Activated CD8-positive, alpha-beta memory T cell treated with anti-CD3 and anti-CD28 coated beads, Interleukin-2, amount 50 U/mL, for 48 hours (primary cell): ENCODE measurements at places on chromosomes 6 and 20.

DNA sequence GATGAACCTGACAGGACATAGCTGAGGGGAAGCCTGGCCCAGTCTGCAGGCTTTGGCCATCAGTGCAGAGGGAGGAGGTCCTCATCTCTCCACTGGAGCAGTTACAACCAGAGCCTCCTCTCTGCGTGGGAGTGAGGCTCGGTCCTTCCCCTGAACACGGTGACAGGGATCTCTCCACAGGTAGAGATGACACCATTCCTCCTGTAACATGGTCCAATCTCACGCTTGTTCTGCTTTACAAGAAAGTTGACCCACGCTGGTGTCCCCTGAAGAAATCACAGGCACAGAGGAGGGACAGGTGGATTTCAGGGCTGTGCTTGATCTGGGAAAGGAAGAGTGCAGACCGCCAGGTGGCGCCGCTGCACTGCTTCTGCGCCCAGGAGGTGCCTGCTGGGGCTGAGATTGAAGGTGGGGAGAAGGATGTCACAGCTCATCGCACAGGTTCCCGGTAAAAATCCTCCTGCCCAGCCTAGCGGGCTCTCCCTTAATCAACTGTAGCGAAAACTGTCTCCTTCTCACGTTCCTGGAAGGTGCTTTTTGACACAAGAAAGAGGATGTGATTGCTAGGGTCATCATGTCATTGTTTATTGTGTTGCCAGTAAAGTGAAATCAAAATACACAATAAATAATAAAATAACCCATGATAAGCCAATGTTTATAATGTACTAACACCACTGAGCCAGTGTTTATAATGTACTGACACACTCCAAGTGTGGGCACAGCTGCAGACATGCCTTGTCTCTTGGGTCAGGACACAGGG, 20.4 kb downstream of the HLA-G start:
- peak; percentile 95 for DNase-seq

DNA sequence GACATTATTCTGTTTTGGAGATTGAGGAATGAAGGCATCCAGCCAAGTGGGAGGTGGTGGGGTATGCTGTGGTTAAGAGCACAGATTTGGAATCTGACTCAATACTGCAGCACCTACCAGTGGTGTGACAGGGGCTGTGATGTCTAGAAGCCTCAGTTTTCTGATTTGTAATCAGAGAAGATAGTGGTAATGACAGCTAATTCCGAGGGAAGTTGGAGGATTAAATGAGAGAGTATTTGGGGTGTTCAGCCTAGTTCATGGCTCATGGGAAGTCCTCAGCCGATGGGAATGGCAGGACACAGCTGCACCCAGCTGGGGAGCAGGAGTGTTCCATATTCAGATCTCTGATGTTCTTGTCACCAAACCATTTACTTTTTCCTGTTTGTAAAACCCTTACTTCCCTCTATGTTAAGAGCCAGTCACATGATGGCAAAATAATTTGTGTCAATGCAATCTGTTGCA, 9.3 kb downstream of the SLC9A8 start:
- no peak for DNase-seq

DNA sequence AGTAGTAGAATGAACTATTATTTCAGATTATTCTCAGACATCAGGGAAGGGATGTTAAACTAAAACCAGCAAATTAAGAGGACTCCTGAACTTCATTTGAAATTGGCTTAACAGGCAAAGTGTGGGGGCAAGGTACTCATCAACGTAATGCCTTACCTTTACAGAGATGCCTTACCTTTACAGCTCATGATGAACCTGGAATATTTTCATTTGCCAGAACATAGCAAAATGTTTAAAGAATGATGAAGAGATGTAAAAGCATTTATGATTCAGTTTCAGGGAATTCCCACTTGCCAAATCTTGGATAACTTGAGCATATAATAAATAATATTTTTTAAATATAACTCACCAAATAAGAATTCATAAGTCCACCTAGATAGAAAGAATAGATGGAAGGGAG, 207.5 kb downstream of the TINAG start:
- DNase-seq: no peak

GRCh38 chr6:85680388-85680787, 37.7 kb upstream of the SYNCRIP start:
- no peak for DNase-seq

DNA sequence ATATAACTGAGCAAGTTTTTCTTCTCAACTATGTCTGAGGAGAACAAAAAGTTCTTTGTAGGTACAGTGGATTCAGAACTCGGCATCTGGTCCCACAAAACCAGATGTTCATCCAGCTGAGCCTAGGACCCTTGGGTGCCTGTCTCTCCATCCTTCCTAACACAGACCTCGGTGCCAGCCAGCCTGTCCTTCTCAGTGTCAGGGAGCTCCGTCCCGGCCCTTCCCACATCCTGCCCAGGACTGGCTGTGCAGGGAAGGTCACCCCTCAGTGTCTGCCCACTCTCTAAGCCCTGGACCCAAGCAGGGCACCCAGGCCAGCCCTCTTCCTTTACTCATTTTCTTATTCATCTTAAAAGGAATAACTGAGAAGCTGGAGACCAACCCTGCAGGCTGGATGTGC, 32.0 kb upstream of the AGPAT4 start:
- DNase-seq: no peak

GRCh38 chr6:81727876-81728517, 24.5 kb downstream of the TENT5A start:
- DNase-seq: no peak

DNA sequence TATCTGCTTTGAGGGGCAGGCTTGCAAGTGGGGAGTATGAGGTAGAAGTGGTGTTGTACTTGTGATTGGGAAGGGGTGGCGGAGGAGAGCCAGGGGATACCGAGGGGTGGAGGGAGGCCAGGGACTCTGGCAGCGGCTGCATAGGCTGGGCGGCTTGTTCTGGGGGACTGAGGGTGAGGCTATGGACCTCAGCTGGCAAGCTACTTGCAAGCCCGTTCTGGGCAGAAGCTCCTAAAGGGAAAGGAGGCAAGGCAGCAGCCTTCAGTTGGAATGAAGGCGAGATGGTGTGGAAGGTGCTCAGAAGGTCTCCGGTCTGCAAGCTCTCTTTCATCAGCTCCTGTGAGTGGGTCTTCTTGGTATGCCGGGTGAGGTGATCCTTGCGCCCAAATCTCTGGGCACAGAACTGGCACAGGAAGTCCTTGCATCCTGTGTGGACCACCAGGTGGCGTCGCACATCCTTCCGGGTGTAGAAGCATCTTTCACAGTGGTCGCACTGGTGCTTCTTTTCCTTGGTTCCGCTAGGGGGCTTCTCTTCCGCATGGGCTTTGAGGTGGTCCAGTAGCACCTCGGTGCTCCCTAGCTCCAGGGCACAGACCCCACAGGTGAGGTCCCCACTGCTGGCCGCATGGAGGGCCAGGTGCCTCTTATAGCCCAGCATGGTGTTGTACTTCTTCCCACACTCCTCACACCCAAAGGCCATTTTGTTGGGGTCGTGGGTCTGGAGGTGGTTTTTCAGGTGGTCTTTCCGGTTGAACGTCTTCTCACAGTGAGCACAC, 66.0 kb downstream of the PLAGL1 start:
- peak; percentile 84 for DNase-seq

- DNase-seq: peak; percentile 84
Measured at GRCh38 chr6:35552285-35552917, 39.7 kb upstream of the TULP1 start.

DNA sequence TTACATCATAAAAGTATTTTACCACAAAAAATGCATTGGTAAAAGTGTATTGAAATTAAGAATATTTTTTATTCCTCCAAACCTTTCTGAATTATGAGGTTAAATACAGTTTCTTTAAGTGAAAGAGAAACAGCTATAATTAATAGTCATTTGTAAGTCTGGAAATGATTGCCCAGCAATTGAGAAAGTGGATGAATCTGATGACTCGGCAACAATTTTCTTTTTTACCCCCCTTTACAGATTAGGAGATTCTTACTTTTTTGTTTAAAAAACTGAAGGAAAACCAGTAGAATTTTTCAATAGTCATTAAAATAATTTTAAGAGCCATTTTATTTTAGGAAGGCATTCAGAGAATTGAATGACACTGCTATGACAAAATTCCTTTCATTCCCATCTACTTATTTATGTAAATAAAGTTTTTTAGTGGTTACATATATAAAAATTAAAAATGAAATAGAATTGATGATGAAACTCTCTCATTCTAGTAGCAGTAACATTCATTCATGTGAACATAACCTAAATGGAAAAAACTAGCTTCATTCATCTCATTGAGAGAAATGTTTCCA, 169.6 kb upstream of the PRND start:
- no peak for DNase-seq

- no peak for DNase-seq
Measured at GRCh38 chr20:15674253-15675060, 898.8 kb downstream of the KIF16B start.

GRCh38 chr6:234706-235372, 57.4 kb upstream of the DUSP22 start:
- DNase-seq: no peak

GRCh38 chr6:27806981-27807440, 105.2 kb downstream of the OR2B2 start:
- peak; percentile 77 for DNase-seq

- DNase-seq: no peak
Measured at GRCh38 chr6:23179994-23180393, 610.6 kb downstream of the HDGFL1 start.

DNA sequence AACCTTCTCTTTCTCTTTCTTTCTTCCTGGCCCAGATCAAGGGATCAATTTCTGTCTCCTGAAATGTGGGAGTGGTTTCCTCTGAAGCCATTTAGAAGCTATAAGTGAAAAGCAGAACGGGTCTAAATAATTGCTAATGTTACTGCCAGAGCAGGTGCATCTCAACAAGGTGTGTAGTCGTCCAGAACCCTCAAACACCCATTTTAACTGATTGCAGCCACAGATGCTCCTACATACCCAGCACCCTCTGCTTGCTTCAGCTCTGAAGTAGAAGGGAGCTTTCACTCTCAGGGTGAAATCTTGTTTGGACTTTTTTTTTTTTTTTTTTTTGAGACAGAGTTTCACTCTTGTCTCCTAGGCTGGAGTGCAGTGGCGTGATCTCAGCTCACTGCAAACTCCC, 592.1 kb upstream of the ARID1B start:
- DNase-seq: no peak

GRCh38 chr6:115544765-115545671, 515.7 kb downstream of the FRK start:
- no peak for DNase-seq

DNA sequence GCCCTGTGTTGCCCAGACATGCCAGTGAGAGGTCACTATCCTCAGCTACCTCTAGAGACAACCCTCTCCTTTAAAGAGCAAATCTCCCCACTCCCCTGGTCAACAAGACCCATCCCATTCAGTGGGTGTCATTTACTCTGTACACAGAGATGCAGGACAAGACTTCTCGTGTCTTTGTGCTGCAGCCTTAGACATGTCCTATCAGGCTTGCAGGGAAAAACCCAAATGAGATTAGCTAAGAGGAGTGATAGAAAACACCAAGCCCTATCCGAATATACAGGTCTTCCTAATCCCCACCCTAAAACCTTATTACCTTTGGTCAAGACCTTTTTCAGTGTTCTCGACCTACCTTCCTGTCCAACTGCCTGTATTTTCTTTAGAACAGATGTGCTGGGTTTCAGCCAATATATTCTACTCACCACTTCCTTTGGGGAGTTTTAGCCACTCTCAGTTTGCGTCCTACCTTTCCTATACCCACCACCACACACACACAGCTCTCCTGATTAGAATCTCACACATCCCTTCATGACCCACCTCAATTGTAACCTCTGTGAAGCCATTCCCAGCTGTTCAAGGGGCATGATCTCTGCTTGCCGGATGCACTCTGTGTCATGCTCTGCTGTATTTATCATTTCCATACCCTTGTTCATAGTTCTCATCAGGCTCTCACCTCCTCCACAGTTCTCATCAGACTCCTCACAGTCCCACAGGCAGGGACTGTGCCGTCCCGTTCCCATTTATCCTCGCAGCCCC, 39.7 kb downstream of the TRAM2 start:
- no peak for DNase-seq

DNA sequence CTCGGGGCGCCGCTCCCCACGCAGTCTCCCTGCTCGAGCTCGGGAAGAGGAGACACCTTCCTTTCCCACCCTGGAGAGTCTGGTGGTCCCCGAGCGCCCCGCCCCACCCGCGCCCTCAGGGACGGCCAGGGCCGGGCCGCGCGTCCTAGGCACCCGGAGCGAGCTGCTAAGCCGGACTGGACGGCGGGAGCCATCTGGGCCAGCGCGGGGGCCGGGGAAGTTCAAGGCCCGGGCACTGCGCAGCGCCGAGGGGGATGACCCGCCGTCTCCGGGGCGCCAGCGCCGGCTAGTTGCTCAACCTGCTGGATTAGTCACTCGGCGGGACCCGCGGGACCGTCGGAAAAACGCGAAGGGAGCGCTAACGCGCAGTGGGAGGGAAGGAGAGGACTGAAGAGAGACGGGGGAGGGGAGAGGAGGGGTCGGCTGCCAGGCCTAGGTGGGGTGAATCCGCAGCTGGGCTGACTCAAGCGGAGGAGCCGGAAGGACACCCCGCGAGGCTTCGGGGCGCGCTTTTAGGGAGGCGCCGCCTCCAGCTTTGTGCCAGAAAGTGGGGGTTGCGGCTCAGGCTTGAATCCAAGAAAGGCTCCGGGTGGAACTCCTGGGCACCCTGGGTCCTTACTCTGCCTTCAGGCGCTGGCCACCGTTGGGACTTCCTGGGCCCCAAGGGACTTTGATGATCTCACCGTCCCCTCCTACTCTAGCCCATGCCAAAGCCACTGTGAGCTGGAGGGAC, 75.7 kb upstream of the FOXP4 start:
- peak; percentile 60 for DNase-seq

- no peak for DNase-seq
Measured at GRCh38 chr20:60214901-60215815, 256.9 kb downstream of the CDH26 start.

- DNase-seq: no peak
Measured at GRCh38 chr6:133062077-133062476, 179.1 kb upstream of the EYA4 start.

DNA sequence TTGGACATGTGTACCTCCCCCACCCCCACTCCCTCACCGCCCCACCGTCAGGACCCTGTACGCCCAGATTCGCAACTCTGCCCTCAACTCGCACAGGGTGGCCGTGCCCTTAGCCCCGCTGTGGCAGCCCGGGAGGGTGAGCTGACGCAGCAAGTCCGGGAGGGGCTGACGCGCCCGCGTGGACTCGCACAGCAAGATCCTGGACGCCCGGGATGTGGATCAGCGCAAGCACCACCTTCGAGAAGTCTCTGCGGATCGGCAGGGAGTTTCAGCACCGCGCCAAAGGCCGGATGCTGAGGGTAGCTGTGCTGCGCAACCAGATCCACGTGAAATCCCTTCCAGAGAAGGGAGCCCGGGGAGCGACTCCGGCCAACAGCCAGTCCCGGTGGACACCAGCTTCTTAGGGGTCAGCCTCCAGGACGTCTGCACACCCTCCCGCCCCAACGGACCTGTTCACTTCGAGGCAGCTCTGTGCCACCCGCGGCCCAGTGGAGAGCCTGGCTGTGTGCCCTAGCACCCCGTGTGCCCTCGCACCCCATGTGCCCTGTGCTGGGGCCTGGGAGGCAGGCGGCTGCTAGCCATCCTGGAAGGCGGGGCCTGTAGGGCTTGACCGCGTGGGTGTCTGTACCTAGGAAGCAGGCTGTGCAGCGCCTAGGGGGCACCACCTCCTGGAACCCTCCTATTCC, 6.7 kb upstream of the GJA10 start:
- DNase-seq: no peak

GRCh38 chr6:143836150-143836549, 7.0 kb upstream of the LTV1 start:
- DNase-seq: no peak

- no peak for DNase-seq
Measured at GRCh38 chr20:63664861-63665594, 6.9 kb downstream of the RTEL1 start.
